ENCODE measurements at places on chromosomes 12 and 14.

DNA sequence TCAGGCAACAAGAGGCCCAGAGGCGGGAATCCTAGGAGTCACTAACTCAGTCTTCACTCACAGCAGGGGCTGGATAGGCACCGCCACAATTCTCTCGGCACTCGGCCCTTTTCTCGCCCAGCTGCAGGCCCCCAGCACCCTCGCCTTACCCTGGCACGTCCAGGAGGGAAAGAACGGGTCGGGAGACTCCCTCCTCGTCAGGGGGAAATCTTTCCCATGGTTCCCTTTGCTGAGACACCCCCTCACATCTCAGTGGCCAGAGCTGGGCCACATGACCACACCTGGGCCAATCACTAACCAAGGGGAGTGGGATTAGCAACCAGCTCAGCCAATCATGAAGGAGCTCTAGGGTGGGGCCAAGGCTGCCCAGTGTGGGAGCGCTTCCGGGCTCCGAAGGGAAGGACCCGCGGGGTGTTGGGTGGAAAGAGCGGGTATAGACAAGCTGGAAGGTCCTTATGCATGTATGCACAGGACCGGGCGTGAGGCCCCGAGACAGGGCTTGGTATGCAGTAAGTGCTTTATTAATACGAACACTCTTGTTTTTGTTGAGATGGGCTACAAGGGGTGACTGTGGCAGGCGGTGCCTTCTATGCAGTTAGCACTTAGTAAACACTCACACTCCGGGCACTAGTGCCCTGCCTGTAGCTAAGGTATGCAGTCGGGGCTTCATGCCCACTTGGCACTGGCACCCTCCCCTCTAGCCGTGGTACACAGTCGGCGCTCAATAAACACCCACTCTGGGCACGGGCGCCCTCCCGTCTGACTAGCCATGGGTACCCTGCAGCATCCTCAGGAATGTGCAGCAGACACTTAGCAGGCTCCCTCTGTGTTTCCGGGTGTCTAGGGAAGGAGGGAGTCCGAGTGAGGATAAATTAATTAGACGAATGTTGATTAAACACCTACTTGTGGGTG lies 40.3 kb downstream of the ADGRD1 start:
- DNase-seq: no peak

- no peak for DNase-seq
Observed at GRCh38 chr12:53568809-53569557, 57.2 kb downstream of the ATF7 start.

DNA sequence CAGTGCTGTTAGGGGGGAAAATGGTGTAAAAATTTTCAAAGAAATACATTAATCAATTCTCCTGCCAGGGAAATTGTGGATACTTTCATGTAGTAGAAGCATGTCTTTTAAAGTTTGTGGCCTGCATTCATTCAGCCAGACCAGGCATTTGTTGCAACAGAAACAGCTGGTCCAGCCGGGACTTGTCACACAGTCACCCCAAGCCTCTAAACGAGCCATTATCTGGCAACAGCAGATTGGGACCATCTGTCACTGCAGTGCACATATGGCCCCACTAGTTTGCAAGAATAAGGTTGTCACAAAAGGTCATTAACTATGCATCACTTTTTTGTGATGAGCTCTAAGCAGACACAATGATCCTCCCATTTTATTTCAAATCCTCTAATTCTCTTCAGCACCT lies 193.9 kb downstream of the PHLDA1 start:
- no peak for DNase-seq

GRCh38 chr12:22407397-22407796 lies 72.9 kb upstream of the ST8SIA1 start:
- no peak for DNase-seq

DNA sequence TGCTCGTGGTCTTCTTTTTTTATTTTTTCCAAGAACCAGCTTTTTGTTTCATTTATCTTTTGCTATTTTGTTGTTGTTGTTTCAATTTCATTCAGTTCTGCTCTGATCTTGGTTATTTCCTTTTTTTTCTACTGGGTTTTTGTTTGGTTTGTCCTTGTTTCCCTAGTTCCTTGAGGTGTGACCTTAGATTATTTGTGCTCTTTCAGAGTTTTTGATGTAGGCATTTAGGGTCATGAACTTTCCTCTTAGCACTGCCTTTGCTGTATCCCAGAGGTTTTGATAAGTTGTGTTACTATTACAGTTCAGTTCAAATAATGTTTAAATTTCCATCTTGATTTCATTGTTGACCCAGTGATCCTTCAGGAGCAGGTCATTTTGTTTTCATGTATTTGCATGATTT lies 3.3 kb upstream of the SERPINA11 start:
- DNase-seq: no peak

GRCh38 chr14:51862176-51862796 lies 1.9 kb downstream of the GNG2 start:
- DNase-seq: no peak

- DNase-seq: no peak
Observed at GRCh38 chr14:61602003-61602732, 93.1 kb upstream of the HIF1A start.

DNA sequence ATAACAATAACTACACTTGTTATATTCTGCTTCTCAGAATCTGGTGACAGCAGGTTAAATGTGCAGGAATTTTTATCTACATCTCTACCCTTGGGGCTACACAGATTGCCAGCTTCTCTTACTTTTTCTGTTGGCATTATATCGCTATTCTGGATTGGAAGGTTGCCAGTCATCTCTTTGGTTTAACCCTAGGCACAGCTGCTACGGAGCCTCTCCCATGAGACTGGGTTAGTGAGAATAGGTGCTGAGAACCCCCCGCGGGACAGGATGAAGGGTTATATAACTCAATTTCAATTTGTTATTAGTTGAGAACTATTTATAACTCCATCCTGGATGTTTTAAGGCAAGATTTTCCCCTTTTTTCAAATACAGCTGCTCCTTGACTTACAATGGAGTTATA lies 73.1 kb downstream of the ACADS start:
- DNase-seq: no peak

GRCh38 chr14:62696331-62696924 lies 348.8 kb downstream of the KCNH5 start:
- DNase-seq: no peak

DNA sequence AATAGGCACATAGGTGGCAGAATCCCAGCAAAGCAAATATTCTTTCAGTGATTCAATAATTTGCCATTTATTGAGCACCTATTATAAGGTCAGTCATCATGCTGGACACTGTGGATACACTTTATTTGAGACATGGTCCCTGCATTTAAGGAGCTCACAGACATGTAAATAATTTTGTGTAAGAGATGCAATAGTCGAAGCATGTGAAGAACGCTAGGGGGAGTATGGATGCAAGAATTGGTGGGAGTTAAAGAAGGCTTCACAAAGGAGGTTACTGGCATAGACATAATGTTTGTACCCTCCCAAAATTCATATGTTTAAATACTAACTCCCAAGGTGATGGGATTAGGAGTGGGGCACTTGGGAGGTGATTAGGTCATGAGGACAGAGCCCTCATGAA lies 260.6 kb upstream of the GARIN6 start:
- no peak for DNase-seq

DNA sequence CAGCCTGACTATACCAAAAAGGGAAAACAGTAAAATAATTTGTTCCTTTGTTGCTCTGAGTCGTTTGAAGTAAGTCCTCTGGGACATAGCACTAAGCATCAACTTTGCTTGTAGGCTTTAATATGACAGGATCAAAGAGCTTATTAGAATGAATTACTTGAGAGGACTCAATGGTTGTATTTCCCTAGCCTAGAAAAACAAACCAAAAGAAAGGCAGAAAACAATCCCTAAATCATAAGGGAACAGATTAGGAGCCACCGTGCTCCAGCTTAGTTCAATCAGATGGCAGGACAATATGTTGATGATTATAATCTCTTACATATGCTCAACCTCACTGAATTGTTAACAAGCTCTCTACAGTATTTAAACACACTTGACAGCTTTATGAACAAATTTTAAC lies 988.4 kb downstream of the FLRT2 start:
- DNase-seq: no peak
